Mesenteric fat pad (tissue), 1 donor: ENCODE measurements at places on chromosomes 5 and 9.

DNA sequence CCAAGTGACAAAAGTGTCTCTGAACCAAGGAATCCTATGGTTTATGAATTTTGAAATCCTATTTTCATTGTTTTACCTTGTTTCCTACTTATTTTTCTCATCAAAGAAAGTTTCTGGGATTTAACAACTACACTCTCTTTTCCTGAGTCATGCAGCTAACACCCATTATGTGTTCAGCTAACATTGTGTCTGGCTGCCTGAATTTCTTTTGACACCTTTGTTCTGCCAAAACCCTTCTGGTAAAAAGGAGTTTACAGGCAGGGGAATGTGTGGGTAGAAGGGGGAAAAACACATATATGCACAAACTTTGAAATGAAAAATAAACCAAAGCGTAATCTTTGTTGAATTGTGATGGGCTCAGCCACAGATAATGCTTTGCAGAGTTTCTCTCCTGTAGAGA, 146.2 kb downstream of the COX7C start:
- DNase-seq = no peak

- DNase-seq = no peak
These were observed 1858.9 kb upstream of the C9orf72 start for GRCh38 chr9:29432191-29432590.

- DNase-seq = no peak
These were observed 263.5 kb downstream of the CWC27 start for GRCh38 chr5:65032250-65032649.

DNA sequence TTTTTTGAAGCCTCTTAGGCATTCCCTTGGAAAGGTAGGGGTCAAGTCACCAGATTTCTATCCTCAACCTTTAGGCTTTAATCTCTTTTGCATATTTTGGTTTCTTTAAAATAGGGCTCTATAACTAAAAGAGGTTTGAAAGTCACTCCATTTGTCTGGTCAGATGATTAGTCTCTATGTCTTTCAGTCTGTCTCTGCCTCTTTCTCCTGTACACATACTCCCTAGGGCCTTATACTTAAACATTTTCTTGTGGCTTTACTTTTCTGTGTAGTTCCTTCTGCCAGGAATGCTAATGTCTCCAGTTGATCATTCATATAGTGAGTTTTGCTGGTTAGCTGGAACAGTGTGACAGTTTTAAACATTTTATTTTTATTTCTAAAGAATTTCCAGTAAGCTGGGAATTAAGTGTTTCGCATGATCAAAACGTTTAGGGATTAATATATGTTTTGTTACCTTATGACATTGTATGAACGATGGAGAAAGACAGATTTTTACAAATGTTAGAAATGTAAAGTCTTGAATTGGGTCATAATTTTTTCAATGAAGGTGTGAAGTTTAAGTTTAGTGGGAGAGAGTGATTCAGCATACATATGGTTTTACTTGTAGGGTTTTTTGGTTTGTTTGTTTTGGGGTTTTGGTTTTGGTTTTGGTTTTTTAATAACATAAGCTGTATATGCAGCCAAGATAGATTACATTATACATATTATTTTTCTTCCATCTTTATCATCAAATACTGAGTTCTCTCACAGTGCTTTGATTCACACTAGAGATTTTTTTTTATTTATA, 90.6 kb downstream of the ZCCHC7 start:
- no peak for DNase-seq
